ENCODE measurements at places on chromosomes 3 and 15.

DNA sequence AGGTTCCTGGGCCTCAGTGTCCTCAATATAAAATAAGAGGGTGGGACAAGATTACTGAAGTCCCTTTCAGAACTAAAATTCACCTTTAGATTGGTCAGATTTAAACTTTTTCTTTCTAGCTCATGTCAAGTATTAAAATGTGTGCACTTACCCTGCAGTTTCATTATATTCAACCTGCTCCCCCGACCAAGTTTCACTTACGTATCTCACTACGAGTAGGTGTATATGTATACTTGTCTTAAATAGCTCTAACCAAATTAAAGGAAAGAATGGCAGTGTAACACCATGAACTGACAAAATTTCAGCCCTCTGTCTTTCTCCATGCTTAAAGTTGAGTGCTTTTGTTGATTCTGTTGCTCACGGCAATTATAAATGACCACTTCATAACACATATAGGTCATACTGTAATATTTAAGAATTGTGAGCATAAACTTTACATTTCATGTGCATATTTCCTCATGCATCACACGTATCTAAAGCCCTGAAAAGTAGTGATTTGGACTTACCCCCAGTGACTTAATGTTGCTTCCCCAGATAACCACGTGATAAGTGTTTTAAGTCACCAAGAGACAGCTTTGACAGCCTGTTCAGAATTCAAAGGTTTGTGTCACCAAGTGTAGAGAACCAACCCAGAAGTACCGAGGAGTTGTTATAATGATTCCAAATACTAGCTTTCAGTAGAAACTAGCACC is 70.0 kb downstream of the PGPEP1L start:
- no peak for DNase-seq

DNA sequence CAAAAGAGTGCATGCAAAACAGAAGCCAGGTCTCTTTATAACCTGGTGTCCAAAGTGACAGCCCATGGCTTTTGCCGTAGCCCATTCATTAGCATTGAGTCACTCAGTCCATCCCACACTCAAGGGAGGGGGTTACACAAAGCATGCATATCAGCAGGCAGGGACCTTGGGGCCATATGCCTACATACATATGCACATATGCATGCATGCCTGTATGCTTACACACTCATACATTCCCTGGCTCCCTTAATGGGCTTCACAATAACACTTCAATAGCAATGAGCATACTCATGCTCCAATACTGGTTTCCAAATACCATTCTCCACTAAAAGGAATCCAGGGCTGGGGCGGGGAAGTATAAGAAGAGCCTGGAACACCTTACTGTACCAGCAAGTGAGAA is 22.0 kb downstream of the TRPM1 start:
- DNase-seq: no peak

DNA sequence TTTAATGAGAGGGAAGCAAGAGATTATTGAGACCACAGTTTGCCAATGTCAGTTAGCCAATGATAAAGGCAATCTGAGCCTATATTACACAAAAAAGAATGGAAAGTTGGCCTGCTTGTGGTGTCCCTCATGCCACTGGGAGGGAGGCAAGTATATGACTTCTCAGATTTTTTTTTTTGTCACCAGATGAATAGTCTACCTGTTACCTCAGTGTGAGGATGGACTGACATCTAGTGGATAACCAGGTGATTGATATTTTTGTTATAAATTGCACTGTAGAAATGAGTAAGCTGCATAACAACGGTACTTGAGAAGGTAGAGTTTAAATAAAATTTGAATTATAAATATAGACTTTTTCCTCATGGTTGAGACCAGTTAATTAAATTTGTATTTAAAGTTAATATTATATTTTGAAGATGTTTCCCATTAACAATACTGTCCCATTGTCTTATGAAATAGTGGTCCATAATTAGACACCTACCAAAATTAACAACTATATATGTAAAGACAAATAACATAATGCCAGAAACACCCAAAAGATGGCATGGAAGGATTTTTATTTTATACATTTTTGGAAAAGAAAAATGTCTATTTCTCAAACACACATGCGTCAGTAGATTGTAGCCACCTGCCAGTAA is 237.8 kb upstream of the GADL1 start:
- DNase-seq: peak; percentile 15

GRCh38 chr3:195133462-195133861 is 137.5 kb downstream of the XXYLT1 start:
- no peak for DNase-seq

DNA sequence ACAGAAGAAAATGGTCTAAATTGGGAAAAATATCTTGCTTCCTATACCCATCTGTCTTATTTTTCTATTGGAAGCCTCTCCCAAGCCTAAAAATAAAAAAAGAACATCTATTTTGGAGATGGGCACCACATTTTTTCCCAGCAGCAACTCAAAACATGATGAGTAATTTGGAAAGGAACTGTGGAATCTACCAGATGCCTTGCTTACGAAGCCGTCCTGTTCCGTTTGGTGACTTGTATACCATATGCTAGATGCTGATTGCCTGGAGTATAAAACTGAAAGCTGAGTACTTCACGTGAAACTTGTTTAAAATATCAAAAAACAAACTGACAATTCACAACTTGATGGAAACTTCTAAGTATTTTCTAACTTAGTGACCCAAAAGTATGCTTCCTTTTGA is 491.0 kb downstream of the ROBO2 start:
- DNase-seq: no peak

GRCh38 chr15:37034835-37035748 is 65.3 kb downstream of the MEIS2 start:
- DNase-seq: no peak

GRCh38 chr3:134325061-134325705 is 49.1 kb downstream of the AMOTL2 start:
- no peak for DNase-seq

DNA sequence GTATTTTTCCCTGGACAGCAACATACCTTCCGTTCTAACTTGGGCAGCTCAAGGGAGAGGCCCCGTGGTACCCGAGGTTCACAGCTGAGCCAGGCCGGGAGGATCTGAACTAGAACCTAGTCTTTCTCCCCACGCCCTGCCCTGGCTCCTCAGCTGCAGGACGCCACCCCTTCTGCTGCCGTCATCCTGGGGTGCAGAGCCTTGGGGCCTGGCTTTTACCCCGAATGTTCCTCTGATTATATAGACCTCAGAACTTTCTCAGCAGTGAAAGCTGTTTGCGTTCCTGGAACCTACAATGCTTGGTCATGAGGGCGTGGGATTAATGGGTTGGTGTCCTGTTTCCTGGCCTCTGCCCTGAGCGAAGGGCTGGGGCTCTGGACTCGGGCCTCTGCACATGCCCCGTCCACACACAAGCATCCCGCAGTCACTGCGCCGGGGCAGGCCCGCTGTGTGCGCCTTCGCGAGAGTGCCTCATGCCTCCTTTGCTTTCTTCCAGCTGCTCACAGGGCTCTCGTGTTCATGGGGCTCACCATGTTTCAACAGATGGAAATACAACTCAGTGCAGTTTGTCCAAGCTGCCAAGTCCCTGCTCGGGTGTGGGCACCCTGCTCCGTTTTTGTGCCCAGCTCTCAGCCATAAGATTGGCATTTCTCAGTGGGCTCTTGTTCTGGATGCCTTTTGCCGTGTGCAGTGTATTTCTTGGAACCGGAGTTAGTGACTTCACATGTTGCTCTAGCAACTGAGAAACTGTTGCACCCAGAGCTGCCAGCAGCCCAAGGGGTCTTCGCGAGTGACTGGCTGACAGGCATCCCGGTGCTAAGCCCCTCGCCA is 20.4 kb downstream of the SYNM start:
- no peak for DNase-seq

GRCh38 chr3:172061724-172062184 is 22.4 kb downstream of the FNDC3B start:
- DNase-seq: no peak

DNA sequence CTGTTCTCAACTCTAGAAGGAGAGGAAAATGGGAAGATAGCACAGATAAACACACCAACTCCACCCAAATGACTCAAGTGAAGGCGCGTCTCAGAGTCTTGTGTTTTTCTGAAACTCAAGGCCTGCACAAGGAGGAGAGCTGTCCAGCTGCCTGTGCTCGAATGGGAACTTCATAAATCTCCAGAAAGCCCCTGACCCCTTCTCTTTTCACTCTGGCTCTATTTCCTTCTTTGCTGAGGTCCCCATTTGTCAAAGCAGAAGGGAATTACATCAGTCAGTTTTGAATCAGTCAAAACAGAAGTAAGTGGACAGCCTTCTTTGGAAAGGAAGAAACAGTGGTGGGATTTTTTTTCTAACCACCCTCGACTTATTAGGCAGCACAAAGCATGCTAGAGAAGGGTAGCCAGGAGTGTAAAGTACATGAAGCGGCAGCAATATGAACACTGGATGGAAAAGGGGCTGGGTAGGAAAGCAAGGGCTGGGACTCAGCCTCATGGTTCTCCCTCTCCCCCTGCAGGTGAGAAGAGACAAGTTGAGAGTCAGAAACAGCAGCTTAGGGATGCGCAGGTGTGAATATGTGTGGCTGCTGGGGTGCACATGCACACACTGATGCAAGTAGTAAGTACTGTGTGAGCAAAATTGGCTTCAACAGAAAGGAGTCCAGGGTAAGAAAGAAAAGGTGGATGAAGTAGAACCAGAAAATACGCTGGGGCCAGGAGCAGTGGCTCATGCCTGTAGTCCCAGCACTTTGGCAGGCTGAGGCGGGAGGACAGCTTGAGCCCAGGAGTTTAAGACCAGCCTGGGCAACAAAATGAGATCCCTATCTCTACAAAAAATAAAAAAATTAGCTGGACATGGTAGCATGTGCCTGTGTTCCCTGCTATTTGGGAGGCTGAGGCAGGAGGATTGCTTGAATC is 36.6 kb upstream of the MAGEF1 start:
- DNase-seq: no peak

DNA sequence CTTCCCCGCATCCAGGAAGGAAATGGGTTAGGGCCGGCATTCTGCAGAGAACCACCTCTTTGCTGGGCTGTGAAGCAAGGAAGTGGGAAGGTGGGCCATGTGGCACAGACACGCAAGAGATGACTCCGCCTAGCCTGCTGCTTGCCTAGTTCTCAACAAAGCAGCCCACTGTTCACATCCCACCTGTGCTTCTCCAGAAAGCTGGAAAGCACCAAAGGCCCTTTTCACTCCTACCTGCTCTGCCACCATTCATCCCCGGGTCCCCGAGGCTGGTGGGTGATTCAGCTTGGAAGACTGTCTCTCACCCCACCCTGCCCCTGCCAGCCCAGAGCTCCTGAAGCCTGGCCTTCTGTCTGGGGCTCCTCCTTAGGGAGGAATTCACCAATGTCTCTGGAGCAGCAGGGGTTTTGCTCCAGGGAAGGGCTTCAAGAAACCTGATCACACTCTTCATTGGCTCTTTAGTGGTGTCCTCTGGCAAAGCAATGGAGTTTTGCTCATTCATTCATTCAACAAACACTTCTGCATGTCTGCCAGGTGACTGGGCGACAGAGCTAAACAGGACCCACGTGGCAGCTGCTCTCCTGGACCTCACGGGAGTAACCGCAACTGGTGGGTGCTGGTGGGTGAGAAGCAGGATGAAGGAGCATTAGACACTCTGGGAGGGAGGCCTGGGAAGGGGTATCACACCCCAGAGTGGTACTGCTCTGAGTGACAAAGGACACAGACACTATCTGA is 145.4 kb upstream of the TLE3 start:
- DNase-seq: no peak

DNA sequence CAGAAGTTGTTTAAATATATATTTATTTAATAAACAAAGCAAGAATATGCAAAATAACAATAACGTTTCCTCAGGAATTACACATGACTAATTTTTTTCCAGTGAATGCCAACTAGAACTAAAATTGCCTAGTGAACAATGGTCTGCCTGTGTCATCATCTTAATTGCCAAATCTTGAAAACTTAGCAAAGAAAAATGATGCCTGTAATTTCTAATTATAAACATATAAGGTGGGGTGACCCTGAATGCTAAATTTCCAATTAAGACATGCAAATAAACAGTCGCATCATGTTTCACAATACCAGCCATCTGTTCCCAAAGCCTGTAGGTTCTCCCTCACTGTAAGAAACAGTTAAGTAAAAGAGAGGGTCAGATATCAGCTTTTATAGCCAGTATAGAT is 67.6 kb upstream of the PLCL2 start:
- DNase-seq: no peak

GRCh38 chr3:3594986-3595385 is 204.2 kb upstream of the LRRN1 start:
- DNase-seq: no peak

DNA sequence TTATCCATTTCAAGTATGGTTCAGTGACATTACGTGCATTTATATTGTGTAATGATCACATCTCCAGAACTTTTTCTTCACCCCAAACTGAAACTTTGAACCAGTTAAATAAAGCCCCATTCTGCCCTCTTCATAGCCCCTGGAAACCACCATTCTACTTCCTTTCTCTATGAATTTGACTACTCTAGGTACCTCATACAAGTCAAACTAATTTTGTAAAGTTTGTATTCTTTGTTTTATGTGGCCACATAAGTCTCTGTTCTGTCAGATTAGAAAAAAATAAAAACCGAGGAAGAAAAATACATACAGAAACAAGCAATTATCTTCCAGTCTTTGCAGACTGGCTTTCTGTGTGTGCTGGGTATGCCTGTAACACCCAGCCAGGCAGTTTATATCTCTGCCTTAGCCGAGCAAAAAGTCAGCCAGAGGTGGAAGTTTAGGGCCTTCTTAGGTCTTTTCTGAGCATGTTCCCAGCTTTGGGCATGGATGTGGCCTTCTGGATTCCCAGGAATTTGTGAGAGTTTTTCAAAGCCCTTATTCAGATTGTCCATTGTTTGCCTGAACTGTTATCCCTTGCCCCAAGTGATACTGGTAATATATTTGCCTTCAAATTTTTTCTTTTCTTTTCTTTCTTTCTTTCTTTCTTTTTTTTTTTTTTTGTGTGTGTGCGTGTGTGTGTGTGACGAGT is 6.0 kb upstream of the GRAMD1C start:
- no peak for DNase-seq

GRCh38 chr3:113436809-113437208 is 4.5 kb downstream of the CFAP44 start:
- DNase-seq: no peak

GRCh38 chr15:56988219-56988618 is 69.8 kb downstream of the TCF12 start:
- DNase-seq: no peak

DNA sequence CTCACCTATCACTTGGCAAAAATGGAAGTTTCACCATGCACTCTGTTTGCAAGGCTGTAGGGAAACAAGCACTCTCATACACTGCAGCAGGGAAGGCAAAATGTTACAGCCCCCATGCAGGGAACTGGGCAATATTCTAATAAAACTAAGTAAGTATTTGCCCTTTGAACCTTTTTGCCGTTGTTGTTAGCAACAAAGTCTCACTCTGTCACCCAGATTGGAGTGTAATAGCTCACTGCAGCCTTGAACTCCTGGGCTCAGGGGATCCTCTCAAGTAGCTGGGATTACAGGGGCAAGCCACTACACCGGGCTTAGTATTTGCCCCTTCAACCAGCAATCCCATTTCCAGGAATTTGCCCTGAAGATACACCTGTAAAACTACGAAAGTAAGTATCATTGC is 122.5 kb downstream of the TBC1D5 start:
- no peak for DNase-seq

DNA sequence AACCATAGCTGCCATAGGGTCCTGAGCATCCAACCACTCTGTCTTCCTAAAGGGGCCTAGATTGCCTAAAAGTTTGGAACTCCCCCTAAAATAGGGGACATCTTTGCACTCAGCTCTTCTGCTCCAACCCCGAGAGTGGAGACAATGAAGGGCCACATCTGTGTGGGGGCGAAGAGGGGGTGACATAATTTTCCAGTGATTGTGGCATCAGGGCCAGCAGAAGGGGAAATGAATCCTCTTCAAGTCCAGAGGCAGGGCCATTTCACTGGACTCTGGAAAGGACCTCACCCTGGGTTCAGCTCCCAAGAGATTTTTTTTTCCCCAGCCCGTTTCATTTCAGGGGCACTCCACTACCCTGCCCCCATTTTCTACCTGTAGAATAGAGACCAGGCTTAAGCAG is 4.6 kb upstream of the ANKRD63 start:
- DNase-seq: no peak
